Activated CD8-positive, alpha-beta memory T cell treated with anti-CD3 and anti-CD28 coated beads, Interleukin-2, amount 10 ng/mL, durations not matched to agents 7 days and 5 days (primary cell): ENCODE measurements at places on chromosomes 4 and X. TPM values are rescaled to one million over a fixed set of nuclear protein-coding genes. Genes with fewer than 3 reads are reported as not detected.

The MAGEB1 gene
- total RNA-seq, result not detected

The PRR32 gene
- not detected for total RNA-seq

The FGFRL1 gene
- total RNA-seq, result 8.4 TPM

The NLGN3 gene
- 1.3 TPM for total RNA-seq

The EFHC2 gene
- not detected for total RNA-seq

The SHROOM4 gene
- not detected for total RNA-seq

The HTN1 gene
- total RNA-seq, result not detected

The DDX53 gene
- total RNA-seq, result not detected

The EIF1AX gene
- 58.4 TPM for total RNA-seq

GRCh38 chr4:23422878-23423277 is 467.0 kb downstream of the PPARGC1A start:
- no peak for DNase-seq

DNA sequence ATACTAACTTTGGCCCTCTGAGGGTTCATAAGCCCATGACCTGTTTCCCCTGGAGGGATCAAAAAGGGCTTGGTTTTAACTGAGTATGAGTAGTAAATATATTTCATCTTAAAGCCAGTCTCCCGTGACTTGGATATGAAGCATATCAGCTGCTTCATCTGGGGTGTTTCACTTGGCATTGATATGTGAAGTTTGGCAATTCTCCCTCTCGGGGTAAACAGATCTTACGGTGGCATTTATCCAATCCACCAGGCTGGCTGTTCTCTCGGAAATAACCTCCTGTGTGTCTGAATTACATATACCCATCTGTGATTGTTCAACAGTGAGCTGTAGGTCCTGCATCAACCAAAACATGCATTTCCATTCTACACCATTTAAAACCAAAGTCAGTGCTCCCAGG is 130.7 kb downstream of the ADAM29 start:
- no peak for DNase-seq

DNA sequence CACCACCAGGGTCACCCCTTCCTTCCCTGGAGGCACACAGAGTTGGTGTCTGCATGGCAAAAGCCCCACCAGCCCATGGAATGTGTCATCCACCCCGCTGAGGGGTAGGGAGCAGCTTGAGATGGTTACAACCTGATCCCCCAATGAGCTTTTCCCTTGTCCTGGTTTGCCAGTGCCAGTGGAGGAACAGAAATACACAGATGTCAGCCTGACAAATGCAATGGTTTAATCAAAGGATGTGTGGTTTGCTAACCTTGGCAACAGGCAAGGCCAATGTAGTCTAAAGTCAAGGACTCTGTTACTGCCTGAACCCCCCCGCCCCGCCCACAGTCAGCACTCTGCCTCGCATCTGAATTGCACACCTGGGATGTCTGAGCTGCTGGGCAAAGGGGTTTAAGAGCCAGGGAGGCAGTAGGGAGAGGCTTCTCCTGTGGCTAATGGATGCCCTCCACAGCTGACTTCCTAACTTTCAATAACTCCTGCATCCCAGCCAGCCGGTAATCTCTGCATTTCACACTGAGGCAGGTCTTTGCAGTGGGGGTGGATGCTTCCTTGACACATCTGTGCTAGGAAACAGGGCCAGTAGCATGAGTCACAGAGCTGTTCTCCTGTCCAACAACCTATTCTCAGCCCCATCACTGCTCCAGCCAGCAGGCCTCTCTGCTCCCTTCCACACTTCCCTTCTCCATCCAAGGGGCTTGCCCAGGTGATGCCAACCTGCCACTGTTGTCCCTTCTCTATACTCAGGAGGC is 137.5 kb downstream of the AMMECR1 start:
- no peak for DNase-seq

DNA sequence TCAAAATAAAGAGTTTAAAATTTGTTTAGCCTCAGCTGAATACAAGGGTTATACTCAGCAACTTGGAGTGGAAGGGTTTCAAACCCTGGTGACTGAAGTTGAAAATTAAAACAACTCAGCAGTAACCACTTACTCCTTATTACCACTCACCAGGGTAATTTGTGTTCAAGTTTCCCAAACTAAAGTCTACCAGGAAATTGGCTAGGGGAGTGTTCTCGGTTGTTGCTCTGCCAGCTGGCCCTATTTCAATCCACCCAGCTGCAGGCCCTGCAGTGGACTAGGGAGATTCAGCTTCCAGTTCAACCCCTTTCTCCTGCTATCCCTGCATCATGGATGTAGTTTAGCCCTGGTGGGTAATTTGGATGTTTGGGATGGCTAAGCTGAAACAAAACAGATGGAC is 37.8 kb upstream of the EXOC1L start:
- no peak for DNase-seq

- DNase-seq, result no peak
Measured at GRCh38 chr4:59945277-59945676, 1254.8 kb upstream of the ADGRL3 start.

DNA sequence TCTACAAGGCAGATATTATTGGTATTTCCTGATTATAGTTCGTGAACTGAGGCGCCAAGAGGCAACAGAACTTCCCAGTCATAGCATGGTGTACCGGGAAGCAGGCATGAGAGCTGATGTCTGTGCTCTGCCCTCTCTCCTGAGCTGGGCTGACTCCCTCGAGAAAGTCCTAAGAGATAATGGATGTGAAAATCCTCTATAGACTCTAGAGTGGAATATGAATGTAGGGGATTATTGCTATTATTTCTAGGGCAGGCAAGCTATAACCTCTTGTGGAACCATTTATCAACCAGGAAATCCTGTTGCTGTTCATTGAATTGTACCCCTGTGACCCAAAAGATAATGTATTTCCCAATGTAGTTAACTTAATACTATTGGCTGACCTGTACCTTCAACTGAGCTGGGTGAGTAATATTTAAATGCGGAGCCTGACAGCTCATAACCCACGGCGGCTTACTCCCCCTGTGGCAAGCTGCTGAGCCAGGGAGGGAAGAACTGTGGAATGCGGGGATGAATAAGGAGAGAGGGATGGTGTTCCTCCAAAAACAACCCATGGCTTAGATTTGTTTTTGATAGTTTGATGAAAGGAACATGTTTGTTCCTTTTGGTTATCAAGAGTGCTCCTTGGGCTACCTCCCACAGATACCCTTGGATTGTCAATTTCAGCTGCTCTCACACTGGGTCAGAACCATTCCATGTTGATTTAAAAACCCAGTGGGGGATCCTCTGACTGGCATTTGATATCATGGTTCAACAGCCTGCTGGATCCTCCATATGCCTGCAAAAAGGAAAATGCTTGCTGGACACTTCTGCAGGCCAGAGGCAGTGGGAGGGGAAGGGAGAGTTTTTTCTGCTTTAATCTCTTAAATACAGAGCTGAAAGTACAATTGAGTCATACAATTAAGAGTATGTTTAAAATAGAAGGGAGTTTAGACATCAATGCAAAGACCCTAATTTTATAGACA is 339.0 kb upstream of the BOD1L1 start:
- no peak for DNase-seq

GRCh38 chr4:182862141-182862875 is 54.9 kb downstream of the DCTD start:
- no peak for DNase-seq

DNA sequence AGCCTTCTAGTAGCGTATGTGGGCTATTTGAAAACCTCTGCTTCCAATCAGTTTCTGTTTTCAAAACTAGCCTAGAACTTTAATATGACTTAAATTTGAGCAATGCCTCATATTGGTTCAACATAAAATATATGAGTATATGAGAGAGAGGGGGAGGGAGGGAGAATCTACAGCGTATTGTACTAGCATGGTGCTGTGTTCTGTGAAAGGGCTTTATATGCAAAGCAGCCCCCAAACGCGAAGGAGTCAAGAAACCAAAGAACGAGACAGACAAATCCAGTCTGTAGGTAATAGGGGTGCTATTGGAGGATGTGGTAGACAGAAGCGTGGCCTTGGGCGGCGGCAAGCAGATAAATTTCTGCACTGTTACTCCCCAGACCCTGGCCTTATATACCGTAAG is 784 bp upstream of the ANXA5 start:
- DNase-seq, result peak; percentile 50

- DNase-seq, result peak; percentile 77
Measured at GRCh38 chr4:38730830-38731646, 51.8 kb downstream of the TLR10 start.

- DNase-seq, result no peak
Measured at GRCh38 chr4:42371305-42372252, 25.7 kb upstream of the SHISA3 start.

DNA sequence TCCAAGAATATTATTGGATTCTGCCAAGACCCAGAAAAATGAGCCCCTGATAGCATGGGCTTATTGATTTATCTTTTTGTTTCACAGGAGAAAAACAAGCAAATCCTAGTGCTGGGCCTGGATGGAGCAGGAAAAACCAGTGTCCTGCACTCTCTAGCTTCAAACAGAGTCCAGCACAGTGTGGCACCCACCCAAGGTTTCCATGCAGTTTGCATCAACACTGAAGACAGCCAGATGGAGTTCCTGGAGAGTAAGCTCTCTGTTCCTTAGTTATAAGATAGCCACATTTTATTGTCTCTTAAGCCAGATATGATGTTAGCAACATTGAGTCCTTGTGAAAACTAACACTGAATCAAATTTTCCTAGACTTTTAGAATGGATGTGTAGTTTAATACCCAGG is 5.5 kb downstream of the ARL9 start:
- DNase-seq, result no peak

DNA sequence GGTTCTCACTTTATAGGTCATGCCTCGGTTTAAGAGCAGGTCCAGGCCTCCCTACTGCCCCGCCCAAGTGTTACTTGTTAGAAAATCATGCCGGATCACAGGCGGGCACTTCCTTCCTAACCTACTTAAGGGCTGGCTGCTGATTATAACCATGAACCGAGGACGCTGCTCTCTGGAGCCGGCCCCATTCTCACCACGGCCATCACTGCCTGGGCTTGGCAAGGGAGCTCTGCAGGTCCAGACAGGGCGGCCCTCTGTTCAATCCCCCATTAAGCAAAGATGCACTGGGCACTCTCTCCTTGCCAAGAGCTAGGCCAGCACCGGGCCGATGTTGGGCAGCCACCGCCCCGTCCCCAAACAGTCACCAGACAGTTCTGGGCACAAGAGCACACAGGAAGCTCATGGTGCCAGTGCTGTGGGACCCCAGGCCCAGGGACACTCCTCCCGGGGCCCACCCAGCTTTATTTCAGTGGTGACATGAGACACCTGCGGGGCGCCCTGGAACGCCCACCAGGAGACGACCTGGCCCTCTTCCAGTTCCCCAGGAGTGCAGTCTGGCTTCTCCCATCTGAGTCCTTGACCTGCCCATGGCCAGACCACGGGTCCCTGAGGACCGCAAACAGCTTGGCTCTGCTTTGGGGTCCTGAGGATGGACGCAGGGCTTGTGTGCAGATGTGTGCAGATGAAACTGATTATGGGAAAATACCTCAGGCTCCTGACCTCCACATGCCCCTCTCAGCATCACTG is 44.0 kb downstream of the ABLIM2 start:
- no peak for DNase-seq

GRCh38 chr4:111537871-111538270 is 607.4 kb upstream of the FAM241A start:
- DNase-seq, result no peak

DNA sequence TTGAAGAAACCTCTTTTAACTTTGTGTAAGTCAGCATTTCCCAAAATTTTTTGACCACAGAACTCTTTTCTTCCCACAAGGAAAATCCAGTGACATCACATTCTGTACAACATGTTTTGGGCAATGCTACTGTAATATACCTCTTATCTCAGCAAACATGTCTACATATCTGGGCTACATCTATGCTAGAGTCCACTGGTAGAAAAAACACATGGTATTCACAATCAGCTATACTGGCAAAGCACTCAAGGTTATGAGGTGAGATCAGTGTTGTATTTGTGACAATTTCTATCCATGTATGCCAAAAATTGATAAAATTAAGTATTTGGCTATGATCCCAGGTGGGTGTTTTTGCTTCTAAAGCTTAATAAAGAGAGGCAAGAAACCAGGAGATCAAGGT is 98.0 kb downstream of the ATP11C start:
- DNase-seq, result no peak

- no peak for DNase-seq
Measured at GRCh38 chr4:40630335-40631021, 814 bp upstream of the RBM47 start.

DNA sequence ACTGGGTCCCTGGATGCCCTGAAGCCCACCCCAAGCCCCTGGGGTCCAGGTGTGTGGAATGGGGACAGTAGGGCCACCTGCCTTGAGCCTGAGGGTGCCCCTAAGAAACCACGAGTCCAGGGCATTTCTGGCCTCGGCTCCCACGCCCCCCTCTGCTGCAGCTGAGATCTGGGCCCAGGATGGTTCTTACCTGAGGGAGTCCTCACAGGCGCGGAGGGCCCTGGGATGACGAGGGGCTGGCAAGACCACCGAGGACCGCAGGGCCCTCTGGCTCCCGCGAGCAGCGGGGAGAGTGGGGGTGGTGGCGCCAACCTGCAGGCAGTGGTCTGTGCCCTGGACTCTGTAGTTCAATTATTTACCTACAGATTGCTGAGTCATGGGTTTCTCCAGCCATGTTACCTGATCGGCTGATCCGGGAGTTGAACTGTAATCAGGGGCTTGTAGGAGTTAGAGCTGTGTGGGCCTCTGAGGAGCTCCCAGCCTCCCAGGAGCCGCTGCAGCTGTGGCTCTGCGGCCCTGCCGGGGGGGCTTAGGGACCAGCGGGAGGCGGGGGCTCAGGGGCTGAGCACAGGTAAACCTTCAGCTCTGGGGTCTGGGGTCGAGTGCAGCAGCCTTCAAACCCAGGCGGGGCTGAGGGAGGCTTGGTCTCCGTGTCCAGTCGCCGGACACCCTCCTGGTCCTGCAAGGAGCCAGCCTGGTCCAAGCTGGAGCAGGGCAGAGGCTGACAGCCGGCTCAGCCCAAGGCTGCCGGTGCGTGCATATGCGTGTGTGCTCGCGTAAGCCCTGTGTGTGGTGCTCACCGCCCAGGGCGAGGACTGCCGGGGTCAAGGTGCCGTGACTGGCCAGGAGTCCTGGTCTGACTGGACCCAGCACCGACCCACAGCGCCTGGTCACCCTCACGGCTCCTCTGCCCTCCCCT is at the start of gene SLC26A1:
TSS of gene SLC26A1 (minus strand) at position 294 of the 919 bp plus-strand sequence. CDS start 1,701 bp downstream, outside the sequence.
- DNase-seq, result no peak

- no peak for DNase-seq
Measured at GRCh38 chr4:105343146-105343931, 130.5 kb downstream of the PPA2 start.

DNA sequence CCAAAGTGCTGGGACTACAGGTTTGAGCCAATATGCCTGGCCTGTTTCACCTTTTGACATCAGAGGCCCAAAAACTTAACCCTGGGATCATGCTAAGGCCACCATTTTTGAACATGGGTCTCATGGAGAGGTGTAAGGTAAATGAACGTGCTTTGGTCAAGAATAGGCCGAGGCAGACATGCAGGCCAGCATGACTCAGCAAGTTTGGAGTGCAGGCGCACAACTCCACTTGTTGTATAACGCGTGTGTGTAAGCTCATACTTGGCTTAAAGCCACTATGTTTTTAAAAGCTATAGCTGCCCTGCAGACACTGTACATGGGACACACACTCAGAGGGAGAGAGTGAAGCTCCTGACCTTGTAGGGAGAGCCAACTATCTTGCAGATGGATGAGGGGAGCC is 43.8 kb upstream of the HPSE start:
- DNase-seq, result no peak

DNA sequence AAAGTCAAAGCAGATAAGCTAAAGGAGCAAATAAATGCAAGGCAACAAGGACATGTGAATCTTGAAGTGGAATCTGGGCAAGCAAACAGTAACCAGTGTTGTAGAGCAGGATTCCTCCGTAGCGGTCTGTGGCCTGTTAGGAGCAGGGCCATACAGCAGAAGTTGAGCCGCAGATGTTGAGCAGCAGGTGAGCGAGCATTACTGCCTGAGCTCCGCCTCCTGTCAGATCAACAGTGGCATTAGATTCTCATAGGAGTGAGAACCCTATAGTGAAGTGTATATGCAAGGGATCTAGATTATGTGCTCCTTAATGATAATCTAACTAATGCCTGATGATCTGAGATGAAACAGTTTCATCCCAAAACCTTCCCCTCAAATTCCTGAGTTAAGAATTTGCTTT is 550.7 kb downstream of the ADGRL3 start:
- no peak for DNase-seq
